ENCODE measurements at places on chromosomes 6 and 20. TPM values are rescaled to one million over a fixed set of nuclear protein-coding genes. Genes with fewer than 3 reads are reported as not detected.
A peak's percentile ranks its signal among the peaks of the same experiment; 100 is the strongest.

GRCh38 chr6:95420792-95421191, 156.5 kb upstream of the MANEA start:
- DNase-seq: no peak

PTGIS gene
- total RNA-seq: 1,011 TPM

DNA sequence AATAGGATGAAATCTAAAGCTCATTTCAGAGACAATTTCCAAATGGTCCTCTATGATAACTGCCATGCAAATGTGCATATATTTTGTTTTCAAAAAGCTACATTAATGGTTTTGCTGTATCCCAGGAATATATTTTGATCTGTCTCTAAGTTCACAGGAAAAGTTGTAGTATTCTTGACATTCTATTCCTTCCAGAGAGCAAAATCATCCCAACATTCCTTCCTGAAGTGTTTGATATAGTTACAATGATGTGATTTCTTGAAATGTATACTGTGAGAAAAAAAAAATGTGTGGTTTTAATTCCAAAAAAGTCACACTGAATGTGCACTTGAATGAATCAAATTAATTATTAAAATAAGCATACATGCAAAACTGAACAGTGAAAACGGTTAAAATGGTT, 996.0 kb upstream of the CITED2 start:
- no peak for DNase-seq

DNA sequence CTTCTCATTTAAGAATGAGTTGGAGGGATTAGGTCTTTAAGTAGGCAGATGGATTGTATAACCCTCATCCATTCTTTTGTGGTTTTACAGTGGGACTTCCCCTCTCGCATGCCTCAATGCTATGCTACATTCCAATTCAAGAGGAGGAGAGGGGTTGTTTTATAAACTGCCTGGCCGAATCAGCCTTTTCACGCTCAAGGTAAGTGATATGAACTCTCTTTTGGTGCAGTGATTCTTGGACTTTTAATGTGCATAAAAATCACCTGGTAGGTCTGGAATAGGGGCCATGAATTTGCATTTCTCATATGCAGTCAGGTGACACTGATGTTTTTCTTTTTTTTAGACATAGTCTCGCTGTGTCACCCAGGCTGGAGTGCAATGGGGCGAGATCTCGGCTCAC, 10.8 kb downstream of the ASXL1 start:
- DNase-seq: peak; percentile 21

- DNase-seq: peak; percentile 75
Measured at GRCh38 chr6:82057846-82058554, 189.5 kb downstream of the IBTK start.

DNA sequence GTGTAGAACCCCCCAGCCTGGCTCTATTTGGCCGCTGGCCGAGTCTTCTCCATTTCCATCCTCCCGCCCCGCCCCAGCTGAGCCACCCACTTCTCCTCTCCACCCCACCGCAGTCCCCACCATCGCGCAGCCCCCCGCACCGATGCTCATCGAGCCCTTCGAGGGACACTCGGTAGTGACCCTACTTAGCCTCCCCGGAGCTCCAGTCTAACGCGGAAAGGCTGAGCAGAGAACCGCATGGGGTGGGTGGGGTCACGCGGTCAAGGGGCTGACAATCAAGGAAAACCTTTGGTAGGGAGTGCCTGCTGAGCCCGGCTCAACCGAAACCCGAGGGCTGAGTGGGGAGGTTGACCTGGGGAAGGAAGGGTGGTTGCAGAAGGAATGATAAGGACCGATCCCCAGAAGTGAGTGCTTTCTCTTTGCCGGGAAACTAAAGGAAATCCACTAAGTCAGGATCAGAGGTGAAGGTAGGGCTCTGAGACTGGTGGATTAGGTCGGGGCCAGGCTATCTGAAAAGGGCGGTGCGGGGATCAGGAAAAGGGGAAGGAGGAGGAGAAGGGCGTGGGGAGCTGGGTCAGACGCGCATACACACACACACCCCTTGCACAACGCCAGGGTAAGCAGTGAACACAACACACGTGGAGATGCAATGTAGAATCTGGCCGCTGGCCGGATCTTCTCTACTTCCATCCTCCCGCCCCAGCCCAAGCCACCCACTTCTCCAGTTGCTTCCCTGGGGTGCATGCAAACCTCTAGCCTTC, 49.8 kb downstream of the CPXM1 start:
- DNase-seq: peak; percentile 45

DNA sequence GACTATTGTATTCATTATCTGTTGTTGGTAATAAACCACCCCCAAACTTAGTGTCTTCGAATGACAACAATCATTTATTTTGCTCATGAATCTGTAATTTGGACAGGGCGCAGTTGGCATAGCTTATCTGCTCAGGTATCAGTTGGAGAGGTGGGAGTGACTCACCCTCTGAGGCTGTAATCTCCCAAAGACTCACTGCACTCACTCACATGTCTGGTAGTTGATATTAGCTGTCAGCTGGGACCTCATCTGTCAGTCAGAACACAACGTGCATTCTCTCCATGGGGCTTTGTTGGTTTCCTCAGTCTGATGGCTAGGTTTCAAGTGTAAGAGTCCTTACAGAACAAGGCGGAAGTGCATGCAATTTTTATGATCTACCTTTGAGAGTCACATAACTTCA, 219.0 kb upstream of the PRND start:
- DNase-seq: no peak

Data from fibroblast of the aortic adventitia (primary cell).